ENCODE measurements at places on chromosomes 1 and 21.
A peak's percentile ranks its signal among the peaks of the same experiment; 100 is the strongest.

GRCh38 chr1:242454262-242455051 is 70.0 kb downstream of the PLD5 start:
- DNase-seq: peak; percentile 36

DNA sequence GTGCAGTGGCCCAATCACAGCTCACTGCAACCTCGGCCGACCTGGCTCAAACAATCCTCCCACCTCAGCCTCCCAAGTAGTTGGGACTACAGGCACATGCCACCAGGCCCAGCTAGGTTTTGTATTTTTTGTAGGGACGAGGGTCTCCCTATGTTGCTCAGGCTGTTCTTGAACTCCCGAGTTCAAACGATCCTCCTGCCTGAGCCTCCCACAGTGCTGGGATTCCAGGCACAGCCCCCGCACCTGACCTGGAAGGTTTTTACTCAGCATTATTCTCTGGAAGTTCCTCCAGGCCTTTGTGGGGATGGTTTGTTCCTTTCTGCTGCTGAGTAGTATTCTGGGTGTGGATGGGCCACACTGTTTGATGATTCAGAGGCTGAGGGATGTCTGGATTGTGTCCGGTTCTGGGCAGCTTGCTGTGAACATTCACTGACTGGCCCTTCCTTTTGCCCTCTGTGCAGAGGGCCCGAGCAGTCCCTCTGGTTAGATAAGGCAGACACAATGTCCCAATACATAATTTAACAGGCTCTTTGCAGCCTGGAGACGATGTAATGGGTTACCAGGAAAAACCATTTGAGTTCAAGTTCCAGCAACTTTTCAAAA is 6.0 kb upstream of the TRAPPC10 start:
- DNase-seq: no peak

- peak; percentile 31 for DNase-seq
Measured at GRCh38 chr1:54227891-54228310, 27.9 kb downstream of the MRPL37 start.

DNA sequence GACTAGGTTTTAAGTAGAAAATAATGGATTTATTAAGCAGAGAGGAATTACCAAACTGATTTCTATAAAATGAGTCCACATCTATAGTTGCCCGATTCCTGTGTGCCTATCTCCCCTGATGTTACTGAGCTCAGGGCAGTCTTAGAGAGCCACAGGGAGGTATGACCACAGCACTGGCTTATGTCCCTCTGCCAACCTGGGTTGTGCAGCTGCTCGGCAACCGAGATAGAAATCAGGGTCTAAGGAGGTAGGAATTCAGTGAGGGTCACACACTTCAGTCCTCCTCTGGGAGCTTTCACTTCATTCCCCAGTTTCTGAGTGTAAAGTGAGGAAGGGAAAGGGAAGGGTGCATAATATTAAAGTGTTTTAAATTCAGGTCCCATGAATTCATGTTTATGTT is 386.8 kb downstream of the KCNH1 start:
- DNase-seq: no peak

- DNase-seq: no peak
Measured at GRCh38 chr1:107499139-107499744, 358.4 kb downstream of the NTNG1 start.

- DNase-seq: peak; percentile 61
Measured at GRCh38 chr1:231590453-231591198, 36.0 kb upstream of the DISC1 start.

GRCh38 chr1:55203064-55203463 is 12.1 kb downstream of the USP24 start:
- DNase-seq: peak; percentile 35

DNA sequence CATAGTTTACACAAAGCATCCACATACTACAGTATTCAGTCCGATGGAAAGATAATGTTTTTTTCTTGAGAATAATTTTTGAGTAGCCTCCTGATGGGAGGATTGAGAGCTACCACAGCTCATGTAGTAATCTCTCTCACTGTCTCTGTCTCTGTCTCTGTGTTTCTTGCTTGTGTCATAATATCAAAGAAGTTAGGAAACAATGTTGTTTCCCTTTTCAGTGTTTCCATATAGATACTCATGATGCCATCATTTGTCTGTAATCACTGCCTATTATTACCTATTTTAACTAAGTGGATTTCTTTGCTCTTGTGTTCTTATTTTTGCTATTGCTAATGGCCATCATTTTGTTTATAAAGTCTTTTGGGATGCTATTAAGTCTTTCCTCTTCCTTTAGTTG is 367.7 kb downstream of the NEGR1 start:
- DNase-seq: no peak

- no peak for DNase-seq
Measured at GRCh38 chr1:203368624-203369451, 17.9 kb upstream of the FMOD start.

DNA sequence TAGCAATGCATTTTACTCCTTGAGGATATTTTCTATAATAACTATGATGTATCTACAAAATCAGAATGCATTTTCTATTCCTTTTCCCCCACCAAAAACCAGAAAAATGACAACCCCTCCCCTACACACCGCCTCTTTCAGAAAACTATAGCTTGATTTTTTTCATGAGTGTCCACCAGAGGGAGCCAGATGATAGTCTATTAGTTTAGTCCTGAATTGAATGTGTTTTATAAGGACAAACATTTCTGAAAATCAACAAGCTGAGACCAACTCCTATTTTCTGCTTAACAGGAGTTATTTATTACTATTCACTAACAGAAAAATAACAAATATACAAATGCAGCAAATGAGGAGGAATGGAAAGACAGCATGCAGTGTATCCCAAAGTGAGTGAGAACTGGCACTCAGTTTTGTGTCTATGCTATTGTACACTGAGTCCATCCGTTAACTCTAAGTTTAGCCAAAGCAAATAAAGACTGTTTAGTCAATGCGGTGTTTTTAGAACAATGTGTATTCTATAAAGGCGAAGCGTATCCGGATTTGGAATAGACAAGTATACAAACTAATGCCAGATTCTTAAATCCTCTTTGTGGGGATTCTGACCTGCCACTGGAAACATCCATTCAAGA is 182.6 kb downstream of the VAV3 start:
- peak; percentile 57 for DNase-seq

DNA sequence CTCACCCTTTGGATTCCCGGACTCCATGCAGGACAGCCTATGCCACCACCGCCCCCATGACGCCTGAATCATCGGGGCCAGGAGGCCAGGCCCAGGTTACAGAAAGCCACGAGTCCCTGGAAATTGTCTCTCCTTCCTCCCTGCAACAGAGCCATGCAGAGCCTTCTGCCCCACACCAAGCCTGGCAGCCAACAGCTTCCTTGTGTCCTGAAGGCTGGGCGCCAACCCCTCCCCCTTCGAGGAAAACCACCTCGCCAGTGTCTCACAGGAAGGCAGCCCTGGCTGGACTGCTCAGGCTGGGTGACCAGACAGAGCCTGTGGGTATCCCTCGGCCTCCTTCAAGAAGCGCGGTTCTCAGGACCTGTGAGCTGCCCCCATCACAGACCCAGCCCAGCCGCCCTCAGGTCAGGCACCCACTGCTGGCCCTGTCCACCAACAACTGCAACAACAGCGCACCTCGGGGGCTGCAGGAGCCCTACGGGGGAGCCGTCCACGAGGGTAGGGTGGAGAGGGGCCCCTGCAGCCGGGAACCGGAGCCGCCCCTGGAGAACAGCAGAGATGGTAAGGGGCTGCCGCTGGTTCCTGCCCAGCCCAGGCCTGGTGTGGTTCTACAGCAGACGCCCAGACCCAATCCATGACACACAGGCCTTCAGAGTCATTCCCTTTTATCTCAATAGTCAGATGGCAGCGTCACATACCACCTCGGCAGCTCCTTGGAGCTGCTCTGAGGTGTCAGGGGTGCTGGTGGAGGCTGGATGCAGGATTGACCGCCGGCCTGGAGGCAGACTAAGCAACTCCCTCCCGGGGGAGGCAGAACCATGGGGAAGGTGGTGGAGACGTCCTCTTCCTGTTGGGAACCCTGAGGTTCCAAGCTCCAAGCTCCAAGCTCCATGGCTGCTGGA is 23.7 kb downstream of the KIAA1614 start:
- DNase-seq: no peak

DNA sequence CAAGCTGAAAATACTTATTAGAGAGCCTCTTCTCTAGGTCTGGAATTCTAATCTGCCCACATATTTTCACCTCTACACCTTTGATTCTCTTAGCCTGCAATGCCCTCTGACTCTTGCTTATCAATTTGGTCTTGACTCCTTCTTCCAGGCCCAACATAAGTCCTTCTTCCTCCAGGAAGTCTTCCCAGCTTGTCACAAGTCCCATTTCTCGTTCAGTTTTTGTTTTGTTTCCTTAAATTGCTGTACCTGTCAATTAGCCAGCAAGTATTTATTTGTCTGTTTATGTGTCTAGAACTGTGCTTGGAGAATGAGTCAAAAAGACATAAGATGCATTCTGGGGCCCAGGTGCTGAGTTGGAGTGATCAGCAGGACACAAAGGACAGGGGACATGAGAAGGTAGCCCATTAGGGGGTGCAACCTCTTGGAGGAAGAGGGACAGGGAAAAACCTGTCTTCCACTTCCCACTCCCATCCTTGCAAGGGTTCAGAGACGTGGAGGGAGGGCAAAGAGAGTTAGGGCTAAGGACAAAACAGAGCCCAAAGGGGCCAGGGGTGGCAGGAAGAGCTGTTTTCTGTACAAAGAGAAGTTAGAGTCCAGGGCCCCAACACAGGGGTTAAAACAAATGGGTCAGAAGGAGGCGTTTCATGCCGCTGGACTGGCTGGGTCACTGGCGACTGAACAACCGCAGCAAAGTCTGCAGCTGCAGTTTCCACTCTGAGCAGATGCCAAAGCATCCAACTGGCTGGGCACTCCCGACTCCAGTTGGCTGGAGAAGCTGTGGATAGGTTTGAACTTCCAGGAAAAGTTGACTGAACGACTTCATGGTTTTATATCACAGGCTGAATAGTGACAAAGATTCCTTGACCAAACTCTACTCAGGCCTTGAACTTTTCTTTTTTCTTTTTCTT is 10.7 kb upstream of the CNR2 start:
- no peak for DNase-seq

DNA sequence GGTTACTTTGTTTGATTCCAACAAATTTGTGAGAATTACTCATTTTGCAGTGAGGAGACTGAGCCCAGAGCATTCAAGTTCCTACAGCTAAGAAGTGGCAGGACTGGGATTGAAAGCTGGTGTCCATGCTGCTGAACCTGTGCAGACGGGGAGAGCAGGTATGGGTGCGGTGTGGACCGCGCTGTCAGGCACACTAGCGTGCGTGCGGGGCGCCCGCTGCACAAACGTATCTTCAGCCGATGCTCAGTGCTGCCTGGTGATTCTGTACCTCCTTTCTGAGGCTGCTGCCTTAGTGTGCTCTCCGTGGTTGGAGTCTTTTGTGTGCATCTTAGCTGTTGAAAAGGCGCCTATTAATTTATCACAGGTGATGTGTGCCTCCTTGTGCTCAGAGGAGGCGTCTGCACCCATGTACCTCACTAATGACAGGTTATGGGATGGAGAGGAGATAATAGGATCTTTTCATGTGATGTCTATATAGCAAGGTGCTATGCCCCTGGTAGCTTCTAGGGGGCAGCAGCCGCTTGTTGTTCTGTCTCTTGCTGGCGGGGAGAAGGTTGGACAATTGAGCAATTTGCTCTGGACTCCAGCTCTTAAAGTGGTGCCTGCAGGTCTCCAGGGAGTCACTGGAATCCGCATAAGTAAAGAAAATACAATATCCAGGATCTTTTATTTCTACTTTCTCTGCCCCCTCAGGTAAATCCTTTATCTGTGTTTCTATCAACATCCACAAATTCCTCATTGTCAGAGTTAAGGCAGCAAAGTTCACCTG is 32.5 kb downstream of the PEX14 start:
- DNase-seq: peak; percentile 68

DNA sequence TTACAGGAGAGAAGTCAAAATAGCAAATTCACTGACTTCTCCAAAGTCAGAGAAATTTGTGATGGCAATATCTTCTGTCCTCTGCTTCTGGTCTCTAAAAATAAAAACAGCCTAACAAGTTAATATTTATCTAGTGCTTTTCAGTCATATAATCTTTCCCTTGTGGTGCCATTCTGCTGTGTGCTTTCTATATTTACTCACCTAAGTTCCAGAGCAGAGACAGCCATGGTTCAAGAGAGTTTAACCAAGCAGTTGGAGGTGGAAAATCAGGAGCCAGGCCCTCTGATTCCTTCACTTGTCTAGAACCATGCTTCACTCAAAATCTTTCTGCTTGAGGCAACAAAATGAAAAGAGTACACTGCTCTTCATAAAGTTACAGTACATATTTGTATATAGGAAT is 39.3 kb downstream of the BRINP2 start:
- no peak for DNase-seq

GRCh38 chr1:33165209-33165608 is 16.6 kb downstream of the TRIM62 start:
- DNase-seq: no peak

- DNase-seq: peak; percentile 15
Measured at GRCh38 chr1:36321119-36321951, 2.1 kb downstream of the EVA1B start.

DNA sequence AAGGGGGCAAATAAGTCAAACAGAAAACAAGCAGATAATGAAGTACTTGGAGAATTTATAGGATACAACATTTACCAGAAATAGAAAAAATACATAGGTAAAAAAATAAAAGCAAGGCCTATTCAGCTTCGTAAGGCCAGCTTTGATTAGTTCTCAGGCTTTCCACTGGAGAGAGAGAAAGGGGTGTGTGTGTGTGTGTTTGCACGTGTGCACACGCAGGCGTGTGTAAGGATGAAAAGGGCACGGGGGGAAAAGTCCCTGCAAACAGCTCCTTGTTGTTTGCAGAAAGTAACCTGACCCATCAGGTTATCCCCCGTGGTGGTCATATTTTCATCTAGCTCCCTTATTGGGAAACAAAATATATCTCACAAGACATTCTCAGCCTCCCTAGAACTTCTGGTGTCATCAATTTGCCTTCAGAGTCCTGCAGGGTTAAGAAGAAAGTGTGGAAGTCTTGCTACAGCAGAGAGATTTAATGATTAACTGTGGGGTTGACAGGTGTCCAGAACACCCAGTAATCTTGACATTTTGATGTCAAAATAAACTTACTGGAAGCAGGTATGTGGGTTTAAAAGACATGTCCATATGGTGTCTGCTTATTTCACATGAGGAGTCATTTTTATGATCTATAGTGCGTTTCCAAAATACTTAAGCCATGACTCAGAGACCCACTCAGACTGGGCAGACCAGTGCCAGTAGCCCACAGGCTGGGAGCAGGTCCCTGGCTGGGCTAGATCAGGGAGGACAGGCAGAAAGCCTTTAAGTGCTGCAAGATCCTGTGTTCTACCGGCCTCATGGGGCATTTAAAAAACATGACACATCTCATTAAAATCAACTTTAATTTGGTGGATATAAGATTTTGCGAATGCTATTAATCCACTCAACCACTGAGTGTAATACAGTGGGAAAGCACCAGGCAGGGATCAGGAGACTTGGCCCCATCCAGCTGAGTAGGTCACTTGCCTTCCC is 487.6 kb upstream of the CAMK1G start:
- no peak for DNase-seq

Data from erythroblast (primary cell).